ENCODE measurements at places on chromosomes 2 and 18.

DNA sequence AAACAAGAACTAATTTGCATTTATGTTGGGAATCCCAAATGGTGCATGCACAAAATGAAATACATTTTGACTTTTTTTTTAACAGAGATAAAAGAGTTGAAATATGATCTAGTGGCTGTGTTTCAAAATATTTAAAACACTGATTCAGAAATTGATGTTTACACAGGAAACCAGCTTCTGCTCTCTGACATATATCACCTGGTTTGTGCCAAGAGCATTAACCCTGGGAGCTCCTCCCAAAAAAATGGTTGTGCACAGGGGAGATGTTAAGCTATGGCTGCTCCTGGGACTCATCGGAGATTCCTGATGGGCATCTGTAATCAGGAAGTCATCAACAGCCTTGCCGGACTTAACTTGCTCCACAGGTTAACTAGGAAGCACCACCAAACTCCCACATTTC lies 65.2 kb upstream of the MAL start:
- DNase-seq: no peak

GRCh38 chr2:30152385-30152784 lies 5.6 kb downstream of the YPEL5 start:
- DNase-seq: no peak

GRCh38 chr18:74926051-74926450 lies 282.9 kb downstream of the PTGR3 start:
- DNase-seq: no peak

GRCh38 chr18:34624551-34624950 lies 85.5 kb upstream of the DTNA start:
- no peak for DNase-seq

DNA sequence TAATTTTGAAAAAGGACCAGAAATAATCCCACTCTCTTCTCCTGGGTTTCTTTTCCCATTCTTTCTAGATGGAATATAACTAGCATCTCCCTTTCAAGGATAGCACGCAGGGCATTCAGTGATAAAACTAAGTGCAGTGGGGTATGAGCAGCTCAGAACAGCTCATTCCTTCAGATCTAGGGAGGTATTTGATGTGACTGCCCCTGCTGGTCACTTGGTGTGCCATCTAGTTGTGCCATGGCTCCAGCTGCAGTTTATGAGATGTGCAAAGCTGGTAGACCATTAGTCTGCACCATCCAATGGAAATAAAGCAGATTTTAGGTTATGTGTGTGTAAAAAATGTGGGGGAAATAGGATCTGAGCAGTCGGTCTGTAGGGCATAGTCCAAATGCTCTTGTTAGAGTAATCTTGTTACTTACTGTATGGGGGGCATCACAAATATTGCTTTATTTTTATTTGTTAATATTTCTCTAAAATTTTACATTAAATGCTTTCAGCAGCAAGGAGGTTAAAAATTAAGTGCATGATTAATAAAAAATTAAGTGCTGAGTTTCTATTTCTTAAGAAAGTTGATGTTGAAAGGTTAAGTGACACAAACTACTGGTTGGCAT lies 38.9 kb downstream of the CTAGE1 start:
- DNase-seq: no peak

Data from sigmoid colon (tissue), 7 donors.